ENCODE measurements at places on chromosomes 2 and 18. TPM values are rescaled to one million over a fixed set of nuclear protein-coding genes. Genes with fewer than 3 reads are reported as not detected.

The ERICH2 gene
- not detected for total RNA-seq

The PHLPP1 gene
- 32.4 TPM for total RNA-seq

GRCh38 chr2:60054571-60055340 is 498.7 kb downstream of the BCL11A start:
- DNase-seq = no peak

DNA sequence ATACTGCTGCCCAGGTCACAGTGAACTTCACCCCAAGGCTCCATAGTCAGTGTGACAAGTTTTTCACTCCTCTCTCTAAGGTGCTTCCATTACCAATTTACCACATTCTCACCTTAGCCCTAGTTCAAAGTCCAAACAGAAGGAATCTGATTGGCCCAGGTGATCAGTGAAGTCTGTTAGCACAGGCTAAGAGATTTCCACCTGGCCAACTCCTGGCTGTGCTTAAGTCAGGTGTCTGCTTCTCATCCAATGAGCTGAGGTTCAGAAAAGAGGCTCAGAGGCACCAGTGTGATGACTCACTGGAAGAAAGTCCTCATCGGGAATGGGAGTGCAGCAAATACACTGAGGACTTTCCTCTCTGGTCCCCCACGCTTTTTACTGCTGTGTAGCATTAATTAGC is 164.4 kb upstream of the MGAT5 start:
- DNase-seq = no peak

DNA sequence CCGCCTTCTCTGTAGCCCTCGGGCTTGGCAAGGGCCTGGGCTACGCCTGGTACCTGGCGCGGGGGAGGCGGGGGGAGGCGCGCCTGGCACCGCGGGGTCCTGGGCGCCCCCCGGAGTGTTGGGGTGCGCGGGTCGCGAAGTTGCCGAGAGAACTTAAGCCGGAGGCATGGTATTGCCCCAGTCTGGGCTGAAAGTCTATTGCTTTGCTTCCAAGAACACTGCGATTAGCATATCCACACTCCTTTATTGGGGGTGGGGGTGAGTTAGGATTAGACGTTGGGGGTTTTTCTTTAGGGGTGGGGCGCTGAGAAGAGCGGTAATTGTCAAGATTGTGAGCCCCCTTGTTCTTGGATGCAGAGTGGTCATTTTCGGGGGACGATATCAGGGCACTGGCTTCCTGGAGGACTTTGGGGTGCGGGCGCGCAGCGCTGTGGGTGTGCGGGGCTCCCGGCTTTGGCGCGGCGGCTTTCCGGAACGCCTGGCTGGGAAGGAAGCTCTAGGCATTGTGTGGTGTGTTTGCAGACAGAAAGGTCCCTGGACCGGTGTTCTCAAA is 798 bp downstream of the TANC1 start:
- DNase-seq = no peak

DNA sequence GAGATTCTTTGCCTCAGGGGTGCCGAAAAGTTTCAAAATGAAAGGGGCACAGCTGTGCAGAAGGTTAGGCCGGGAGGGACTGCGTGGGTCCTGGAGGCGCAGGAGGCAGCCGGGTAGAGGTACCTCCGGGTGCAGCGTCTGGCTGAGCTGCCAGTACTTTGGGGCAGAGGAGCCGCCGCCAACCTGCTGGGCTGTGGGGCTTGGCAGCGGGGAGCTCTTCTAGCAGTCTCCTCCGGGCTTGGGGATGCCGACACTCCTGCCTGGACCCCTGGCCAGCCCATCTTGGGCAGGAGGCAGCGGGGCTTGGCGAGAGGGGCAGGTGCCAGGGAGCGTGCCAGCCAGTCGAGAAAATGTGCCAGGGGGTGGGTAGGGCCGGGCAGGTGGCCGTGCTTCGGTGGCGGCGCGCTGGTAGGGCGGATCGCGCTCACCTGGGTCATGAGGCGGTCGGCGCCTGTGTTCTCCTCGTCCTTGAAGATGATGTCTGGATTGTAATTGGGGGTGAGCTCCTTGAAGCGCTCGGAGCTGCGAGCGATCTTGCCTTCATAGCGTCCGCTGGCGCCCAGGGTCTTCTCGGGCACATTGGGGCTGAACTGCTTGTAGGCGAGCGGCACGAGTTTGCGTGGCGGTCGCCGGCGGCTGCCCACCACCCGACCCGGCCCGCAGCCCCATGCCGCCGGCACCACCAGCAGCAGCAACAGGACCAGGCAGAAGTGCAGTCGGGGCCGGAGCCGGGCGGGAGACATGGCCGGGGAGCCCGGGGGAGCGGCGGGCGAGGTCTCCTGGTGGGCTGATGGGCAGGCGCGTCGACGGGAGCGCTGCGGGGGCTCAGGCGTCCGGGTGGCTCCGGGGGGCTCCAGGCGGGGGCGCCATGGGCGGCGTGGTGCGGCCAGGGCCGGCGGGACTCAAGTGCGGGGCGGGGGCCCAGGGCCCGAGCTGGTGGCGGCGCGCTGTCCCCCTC is 717 bp downstream of the IHH start:
- no peak for DNase-seq

- DNase-seq = peak; percentile 37
Measured at GRCh38 chr2:189350540-189351209, 90.6 kb upstream of the WDR75 start.

DNA sequence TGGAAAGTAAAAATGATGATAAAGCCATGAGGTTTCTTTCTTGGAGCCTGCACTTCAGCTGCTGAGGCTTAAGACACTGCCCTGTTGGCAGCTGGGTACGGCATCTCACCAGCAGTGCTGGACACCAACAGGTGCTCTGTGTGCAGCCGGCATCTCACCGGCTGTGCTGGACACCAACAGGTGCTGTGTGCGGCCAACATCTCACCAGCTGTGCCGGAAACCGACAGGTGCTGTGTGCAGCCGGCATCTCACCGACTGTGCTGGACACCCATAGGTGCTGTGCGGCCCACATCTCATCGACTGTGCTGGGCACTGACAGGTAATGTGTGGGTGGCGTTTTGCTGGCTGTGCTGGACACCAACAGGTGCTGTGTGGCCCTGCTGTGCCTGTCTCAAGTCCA is 190.8 kb downstream of the TMEM18 start:
- no peak for DNase-seq

DNA sequence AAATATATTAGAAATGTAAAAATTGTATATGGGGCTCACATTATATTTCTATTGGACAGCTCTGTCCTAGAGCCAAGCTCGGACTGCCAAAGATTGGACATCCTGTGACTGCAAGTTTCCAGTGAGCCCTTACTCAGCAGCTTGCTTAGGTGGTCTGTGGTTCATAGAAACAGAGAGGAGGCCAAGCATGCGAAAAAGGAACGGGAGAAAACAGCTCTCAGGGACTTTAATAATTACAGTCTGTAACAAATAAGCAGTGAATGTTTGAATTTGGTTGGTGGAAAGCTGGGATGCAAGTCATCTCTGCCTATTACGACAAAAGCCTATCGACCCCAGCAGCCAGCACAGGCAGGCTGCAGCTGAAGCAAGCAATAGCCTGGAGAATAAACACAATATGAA is 35.6 kb downstream of the WIPF1 start:
- no peak for DNase-seq

DNA sequence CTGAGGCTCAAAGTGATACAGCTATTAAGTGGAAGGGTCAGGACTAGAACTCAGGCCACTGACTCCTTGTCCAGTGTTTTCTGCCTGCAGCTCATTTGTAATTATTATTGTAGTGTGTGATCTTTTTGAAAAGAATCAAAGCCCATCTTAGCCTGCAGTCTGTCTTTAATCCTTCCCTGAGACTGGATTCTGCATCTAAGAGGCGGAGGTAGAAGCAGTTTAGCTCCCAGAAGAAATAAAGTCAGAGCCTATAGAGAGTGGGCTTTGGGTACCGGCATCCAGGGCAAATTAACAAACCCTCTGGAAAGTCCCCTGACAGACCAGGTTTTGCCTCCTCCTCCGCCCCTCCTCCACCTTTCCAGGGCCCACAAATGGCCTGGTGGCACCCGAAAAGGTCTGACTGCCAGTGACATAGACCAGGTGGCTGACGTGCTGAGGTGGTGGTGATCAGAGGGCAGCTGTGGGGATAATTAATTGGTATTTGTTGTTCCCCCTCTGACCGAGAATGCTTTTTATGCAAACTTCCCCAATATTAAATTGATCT is 2.2 kb upstream of the RAX start:
- DNase-seq = no peak

- no peak for DNase-seq
Measured at GRCh38 chr18:55534547-55534946, 53.4 kb downstream of the TCF4 start.
